ENCODE measurements at places on chromosomes 12 and 14. TPM values are rescaled to one million over a fixed set of nuclear protein-coding genes. Genes with fewer than 3 reads are reported as not detected.

The INHBC gene
- not detected for total RNA-seq

The IL22 gene
- not detected for total RNA-seq

The TCTN2 gene
- 3.9 TPM for total RNA-seq

The COL2A1 gene
- not detected for total RNA-seq

The REM2 gene
- not detected for total RNA-seq

The KRT85 gene
- not detected for total RNA-seq

The DLGAP5 gene
- 0.14 TPM for total RNA-seq

The DEPDC4 gene
- 0.47 TPM for total RNA-seq

The PRIMA1 gene
- 7.3 TPM for total RNA-seq

The SLCO1B1 gene
- not detected for total RNA-seq

GRCh38 chr14:86815341-86815740 lies 1177.6 kb downstream of the GALC start:
- no peak overlapping the region for H3K4me3 ChIP-seq
- no peak overlapping the region for H3K27ac ChIP-seq
- no peaks in the 10 kb centered on the region for H3K27me3 ChIP-seq
- no peak for DNase-seq
- no peaks in the 10 kb centered on the region for H3K4me1 ChIP-seq
- no peaks in the 10 kb centered on the region for H3K36me3 ChIP-seq

- peak overlapping the region; percentile 88 for H3K27ac ChIP-seq
- H3K4me3 ChIP-seq = peak overlapping the region; percentile 17
- DNase-seq = no peak
These were observed 9.9 kb downstream of the PITPNM2 start for GRCh38 chr12:123140676-123141614.

GRCh38 chr14:64736271-64737169 lies 32.3 kb downstream of the PLEKHG3 start:
- peaks cover 6% of the 10 kb centered on the region for H3K4me1 ChIP-seq
- no peak overlapping the region for H3K4me3 ChIP-seq
- H3K36me3 ChIP-seq = peaks cover 79% of the 10 kb centered on the region
- peak; percentile 19 for DNase-seq

DNA sequence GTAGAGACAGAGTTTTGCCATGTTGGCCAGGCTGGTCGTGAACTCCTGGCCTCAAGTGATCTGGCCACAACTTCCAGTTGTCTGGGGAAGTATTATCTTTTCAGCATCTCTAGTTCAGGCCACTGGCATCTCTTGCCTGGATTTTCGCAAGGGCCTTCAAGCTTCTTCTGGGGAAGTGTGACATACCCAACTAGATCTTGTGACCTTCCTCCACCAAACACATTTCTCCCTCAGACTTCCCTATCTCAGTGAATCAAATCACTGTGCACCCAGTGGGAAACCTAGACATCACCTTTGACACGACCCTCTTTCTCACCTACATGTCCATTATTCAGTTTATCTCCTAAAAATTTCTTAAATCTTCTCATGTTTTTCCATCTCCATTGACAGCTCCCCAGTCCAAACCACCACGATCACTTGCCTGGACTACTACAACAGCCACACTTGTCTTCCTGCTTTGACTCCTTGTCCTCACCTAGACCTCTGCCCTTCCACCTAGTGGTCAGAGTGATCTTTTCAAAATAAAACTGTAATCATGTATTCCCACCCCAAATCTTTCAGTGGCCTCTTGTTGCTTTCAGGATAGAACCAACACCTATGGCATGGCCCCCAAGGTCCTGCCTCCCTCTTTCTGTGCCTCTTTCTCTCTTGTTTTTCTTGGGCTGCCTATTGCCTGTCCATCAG lies 3.3 kb downstream of the EEF1AKMT3 start:
- H3K27me3 ChIP-seq = no peaks in the 10 kb centered on the region
- H3K27ac ChIP-seq = no peak overlapping the region
- H3K4me3 ChIP-seq = no peak overlapping the region
- peaks cover 8% of the 10 kb centered on the region for H3K36me3 ChIP-seq
- H3K4me1 ChIP-seq = peaks cover 24% of the 10 kb centered on the region

GRCh38 chr12:66548338-66549049 lies 130.4 kb downstream of the GRIP1 start:
- DNase-seq = no peak
- no peak overlapping the region for H3K27ac ChIP-seq
- H3K36me3 ChIP-seq = no peaks in the 10 kb centered on the region
- no peaks in the 10 kb centered on the region for H3K27me3 ChIP-seq
- H3K4me3 ChIP-seq = no peak overlapping the region
- H3K4me1 ChIP-seq = no peaks in the 10 kb centered on the region

GRCh38 chr12:11863478-11863906 lies 207.2 kb upstream of the BCL2L14 start:
- peak overlapping the region; percentile 83 for H3K27ac ChIP-seq
- H3K4me1 ChIP-seq = peaks cover 57% of the 10 kb centered on the region
- H3K36me3 ChIP-seq = peaks cover 13% of the 10 kb centered on the region
- H3K27me3 ChIP-seq = no peaks in the 10 kb centered on the region
- DNase-seq = peak; percentile 33

DNA sequence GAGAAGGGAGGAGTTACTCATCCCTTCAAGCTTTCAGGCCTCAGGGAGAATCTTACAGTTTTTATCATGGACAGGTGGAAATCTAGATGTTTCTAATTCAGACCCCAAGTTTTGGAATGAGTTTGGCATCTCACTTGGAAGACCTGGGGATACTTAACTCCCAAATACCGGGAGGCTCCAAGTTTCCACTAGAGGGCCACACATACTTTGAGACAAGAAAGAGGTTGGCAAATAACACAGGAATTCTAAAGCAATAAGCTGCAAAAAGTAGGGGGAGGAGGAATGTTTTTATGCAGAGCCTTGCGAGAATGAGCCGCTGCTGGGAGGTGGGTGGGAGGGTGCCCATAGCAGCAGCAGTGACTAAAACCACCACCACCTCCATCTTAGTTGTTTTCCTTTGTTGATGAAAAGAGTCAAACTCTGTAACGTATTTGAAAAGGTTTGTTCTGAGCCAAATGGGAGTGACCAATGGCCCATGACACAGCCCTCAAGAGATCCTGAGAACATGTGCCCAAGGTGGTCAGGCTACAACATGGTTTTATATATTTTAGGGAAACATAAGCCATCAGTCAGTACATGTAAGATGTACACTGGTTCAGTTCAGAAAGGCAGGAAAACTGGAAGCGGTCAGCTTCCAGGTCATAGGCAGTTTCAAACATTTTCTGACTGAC lies 34.2 kb upstream of the RNASE1 start:
- no peak for DNase-seq
- H3K4me1 ChIP-seq = no peaks in the 10 kb centered on the region
- no peaks in the 10 kb centered on the region for H3K27me3 ChIP-seq
- H3K36me3 ChIP-seq = no peaks in the 10 kb centered on the region

- H3K36me3 ChIP-seq = no peaks in the 10 kb centered on the region
- H3K4me1 ChIP-seq = no peaks in the 10 kb centered on the region
- no peak overlapping the region for H3K27ac ChIP-seq
These were observed 162.8 kb downstream of the SNAPC1 start for GRCh38 chr14:61925043-61925442.

DNA sequence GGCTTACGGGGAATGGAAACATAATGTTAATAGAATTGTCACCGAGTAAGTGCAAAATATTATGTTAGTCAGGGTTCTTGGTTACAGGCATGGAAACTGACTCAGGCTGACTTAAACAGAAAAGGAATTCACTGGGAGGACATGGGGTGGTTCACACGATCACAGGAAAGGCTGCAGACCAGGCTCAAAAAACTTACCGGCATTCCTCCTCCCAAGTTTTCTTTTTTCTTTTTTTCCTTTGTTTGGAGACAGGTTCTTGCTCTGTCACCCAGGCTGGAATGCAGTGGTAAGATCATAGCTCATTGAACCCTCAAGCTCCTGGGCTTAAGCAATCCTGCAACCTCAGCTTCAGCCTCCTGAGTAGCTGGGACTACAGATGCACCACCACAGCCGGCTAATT lies 11.9 kb upstream of the UBE2N start:
- H3K36me3 ChIP-seq = no peaks in the 10 kb centered on the region
- DNase-seq = no peak
- no peaks in the 10 kb centered on the region for H3K4me1 ChIP-seq
- no peak overlapping the region for H3K27ac ChIP-seq
- H3K4me3 ChIP-seq = no peak overlapping the region

DNA sequence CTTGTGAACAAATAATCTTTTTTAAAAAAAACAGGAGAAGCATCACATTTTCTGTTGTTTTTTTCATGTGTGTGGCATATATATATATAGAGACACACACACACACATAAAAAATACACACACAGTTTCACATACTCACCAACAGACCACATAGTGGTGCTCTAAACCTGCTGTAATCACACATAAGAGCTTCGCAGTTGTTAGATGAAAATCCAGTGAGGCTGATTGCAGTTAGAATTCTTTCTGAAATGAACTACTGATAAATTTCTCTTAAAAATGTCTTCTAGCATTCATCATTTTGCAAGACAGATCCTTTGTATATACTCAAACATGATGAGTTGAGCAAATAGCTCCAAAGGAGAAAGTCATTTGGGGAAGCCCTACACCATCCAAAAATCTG lies 434.3 kb upstream of the STXBP6 start:
- H3K27ac ChIP-seq = no peak overlapping the region
- DNase-seq = no peak
- H3K27me3 ChIP-seq = no peaks in the 10 kb centered on the region
- no peaks in the 10 kb centered on the region for H3K4me1 ChIP-seq
- H3K36me3 ChIP-seq = no peaks in the 10 kb centered on the region
